Glomerular endothelial cell (primary cell): ENCODE measurements at places on chromosomes 1 and 21.

DNA sequence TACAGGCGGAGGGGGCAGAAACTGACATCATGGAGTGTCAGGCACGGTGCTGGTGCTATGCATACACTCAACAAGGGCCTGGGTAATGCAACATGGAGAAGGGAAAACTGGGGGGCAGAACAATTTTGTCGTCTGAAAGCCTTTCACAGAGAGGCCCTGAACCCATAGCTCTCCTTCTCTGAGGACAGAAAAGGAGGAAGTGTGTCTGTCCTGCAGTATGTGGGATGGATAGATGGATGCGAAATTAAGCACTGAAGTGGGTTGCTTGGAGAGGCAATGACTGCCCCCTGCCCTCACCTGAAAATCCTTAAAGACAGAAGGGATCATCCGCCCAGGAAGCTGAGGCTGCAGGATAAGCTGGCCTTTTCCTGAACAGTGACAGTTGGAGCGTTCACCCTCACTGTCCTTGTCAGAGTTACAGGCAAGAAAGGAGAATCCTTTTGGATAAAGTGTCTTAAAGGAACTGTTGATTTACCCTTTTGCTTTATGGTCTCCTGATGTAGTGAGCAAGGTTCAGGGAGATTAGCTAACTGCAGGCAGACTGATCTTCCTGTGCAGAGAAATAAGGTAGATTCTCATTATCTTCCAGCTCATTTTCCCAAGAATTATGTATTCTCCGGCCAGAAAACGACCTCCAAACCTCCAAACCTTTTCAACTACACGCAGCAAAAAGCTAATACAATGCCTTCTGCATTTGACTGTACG is 1.6 kb upstream of the FAM20B start:
- no peak for DNase-seq

DNA sequence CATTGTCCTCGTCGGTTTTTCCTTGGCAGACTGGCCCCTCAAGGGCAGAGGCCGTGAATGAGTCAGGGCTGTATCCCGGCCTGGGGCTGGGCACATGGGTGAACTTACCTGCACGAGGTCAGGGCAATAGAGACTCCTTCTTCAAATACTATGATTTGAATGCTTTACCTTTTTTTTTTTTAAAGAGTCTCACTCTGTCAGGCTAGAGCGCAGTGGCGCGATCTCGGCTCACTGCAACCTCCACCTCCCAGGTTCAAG is 5.0 kb downstream of the LAPTM5 start:
- DNase-seq: no peak

- DNase-seq: no peak
These were observed 1.2 kb downstream of the HMGCS2 start for GRCh38 chr1:119767486-119767885.

DNA sequence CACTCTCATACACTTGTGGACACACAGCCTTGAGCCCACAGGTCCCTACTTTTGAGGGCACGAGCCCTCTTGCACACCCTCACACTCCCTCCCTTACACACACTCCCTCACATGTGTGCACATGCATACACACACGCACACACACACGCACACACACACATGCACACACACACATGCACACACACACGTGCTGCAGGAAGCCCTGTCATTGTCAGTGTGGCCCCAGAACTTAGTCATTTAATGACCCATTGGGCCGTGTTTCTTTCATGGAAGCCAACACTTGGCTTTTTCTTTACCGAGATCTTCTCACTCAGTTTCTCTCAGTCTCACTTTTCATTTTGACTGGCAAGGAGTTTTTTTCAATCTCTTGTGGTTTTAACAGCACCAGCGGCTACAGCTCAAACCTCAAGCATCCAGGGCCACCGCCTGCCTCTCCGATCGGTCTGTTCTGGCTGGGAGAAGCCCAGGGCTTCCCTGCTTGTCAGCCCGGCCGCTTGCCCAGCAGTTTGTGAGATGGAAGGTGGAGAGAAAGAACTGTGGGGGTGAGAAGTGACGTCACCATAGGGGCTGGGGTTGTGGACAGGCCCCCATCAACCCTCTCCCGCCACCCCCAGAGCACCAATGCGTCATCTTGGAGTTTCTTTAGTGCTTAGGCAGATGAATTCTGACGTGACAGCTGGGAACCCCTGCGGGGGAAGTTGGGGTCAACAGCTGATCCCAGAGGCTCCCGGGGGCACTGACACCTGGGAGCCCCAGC is 15.8 kb upstream of the TNFRSF8 start:
- no peak for DNase-seq
